Activated naive CD8-positive, alpha-beta T cell treated with anti-CD3 and anti-CD28 coated beads, Interleukin-2, amount 10 ng/mL, durations not matched to agents 7 days and 5 days (primary cell): ENCODE measurements at places on chromosomes 1 and 21.

DNA sequence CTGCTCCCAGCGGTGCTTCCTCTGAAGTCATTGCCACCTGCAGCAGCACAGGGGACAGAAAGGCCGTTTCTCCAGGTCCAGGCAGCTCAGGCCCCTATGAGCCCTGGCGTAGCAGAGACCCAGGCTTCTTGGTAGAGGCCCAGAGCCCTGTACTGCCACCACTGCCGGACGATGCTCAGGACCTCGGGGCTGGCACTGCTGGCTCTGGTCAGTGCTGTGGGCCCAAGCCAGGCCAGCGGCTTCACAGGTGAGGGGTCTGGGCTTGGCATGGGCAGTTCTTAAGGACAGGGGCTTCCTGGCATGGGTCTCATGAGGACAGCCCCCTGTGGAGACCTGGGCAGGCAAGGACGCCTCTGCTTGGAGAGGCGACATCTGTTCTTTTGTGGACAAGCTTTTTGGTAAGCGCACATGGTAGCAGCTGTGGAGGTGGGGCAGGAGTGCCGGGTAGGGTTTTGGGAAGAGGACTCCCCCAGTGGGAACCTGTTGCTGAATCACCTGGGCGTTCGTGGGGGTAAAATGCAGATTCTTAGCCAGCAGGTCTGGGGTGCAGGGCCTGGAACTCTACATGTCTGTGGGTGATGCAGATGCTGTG, at the start of gene UMODL1:
Gene UMODL1, plus strand, starts transcription at position 172 of the 592 bp plus-strand sequence. Its CDS starts 0 bp downstream, at position 172.
- no peak for DNase-seq

DNA sequence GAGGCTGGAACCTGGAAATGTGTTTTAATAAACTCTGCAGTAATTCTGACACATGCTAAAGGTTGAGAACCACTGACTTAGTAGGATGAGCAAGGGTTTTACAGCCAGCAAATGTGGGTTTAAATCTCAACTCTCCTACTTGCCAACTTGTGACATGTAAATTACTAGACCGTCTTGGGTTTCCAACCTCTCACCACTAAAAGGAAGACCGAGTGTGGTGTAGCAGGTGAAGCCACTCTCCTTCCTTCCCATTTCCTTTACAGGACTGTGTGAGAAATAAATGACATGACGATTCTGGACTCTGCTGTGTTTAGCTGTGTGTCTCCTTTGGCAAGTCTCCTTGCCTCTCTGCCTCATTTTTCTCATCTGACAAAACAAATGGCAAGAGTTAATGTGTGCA, 49.5 kb upstream of the DNAJC6 start:
- no peak for DNase-seq

DNA sequence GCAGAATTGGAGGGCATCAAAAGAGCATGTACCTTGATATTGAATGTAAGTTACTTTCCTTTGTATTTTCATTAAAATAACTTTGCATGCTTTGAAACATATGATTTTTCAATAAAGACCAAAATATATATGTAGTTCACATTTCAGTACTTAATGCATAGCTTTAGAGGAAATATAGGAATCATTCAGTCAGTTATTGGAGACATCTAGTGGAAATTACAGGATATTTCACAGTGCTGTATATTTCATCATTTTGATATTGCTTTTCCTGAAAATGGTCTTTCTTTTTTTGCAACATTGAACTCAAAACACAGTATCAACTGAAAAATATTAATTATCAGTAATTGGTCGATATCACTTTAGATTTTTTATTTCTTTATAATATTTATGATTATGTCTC, 375.8 kb downstream of the NCAM2 start:
- DNase-seq = no peak

DNA sequence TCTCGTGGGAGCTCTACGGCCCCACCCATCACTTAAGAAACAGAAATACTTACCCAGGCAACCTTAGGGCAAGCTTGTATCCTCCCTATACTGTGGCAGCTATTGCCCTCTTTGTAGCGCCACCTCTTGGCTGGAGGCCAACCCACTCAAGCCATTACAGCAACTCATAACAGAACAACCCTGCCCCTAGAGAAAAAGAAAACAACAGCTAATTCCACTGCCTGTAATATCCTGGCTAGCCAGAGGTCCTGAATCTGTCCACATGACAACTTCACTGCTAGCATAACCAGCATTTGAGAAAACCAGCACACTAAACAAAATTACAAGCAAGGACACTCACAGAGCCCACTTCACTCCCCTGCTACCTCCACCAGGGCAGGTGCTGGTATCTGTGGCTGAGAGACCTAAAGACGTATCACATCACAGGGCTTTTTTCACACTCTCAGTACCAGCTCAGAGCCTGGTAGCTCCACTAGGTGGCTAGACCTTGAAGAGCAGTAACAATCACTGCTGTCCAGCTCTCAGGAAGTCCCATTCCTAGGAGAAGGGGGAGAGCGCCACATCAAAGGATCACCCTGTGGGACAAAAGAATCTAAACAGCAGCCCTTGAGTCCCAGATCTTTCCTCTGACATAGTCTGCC, 14.5 kb upstream of the MX1 start:
- no peak for DNase-seq

DNA sequence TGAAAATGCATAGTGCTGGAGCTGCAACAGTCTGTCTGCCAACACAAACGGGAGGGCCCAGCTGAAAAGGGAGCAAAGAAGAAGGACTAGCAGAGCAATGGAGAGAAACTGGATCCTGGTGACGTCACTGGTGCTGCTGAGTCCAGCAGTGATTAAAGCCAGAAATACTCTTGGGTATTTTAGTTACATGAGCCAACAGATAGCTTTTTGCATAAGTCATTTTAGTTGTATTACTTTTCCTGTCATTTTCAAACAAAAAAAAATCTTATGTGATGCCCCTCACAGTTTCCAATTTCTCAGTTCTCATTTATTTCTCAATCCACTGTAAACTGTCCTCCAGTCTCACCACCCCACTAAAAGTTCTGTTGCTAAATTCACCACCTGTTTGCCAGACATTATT, 38.7 kb upstream of the NEK7 start:
- DNase-seq = no peak
